Prostate gland (tissue), 2 donors: ENCODE measurements at places on chromosomes 5 and 9. TPM values are rescaled to one million over a fixed set of nuclear protein-coding genes. Genes with fewer than 3 reads are reported as not detected.

DNA sequence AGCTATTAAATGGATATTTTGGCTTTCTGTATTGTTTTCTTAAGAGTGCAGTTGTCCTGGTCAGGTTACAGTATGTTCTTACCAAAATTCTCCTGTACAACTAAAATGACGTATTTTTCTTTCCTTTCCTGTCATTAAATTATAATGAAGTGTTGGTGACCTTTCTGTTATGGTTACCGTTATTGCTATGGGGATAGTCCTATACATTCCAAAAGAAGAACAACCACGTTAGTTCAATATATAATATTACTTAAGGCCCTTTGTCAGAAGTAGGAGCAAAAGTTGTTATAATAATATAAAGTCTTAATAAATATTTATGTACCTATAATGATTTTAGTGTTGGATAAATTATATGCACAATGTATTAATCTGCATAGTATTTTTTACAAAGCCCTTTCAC lies 82.4 kb upstream of the NREP start:
- DNase-seq = no peak
- no peaks in the 10 kb centered on the region for H3K4me1 ChIP-seq
- H3K27me3 ChIP-seq = no peaks in the 10 kb centered on the region
- H3K27ac ChIP-seq = no peak overlapping the region
- H3K4me3 ChIP-seq = no peak overlapping the region
- H3K36me3 ChIP-seq = no peaks in the 10 kb centered on the region

ARSB gene
- total RNA-seq = 14.9 TPM

SPATA31C1 gene
- total RNA-seq = 0.97 TPM

ALDH1A1 gene
- 427 TPM for total RNA-seq

- H3K4me1 ChIP-seq = no peaks in the 10 kb centered on the region
- no peaks in the 10 kb centered on the region for H3K27me3 ChIP-seq
- DNase-seq = no peak
- H3K36me3 ChIP-seq = no peaks in the 10 kb centered on the region
Observed at GRCh38 chr9:4547016-4547415, 56.7 kb downstream of the SLC1A1 start.

DNA sequence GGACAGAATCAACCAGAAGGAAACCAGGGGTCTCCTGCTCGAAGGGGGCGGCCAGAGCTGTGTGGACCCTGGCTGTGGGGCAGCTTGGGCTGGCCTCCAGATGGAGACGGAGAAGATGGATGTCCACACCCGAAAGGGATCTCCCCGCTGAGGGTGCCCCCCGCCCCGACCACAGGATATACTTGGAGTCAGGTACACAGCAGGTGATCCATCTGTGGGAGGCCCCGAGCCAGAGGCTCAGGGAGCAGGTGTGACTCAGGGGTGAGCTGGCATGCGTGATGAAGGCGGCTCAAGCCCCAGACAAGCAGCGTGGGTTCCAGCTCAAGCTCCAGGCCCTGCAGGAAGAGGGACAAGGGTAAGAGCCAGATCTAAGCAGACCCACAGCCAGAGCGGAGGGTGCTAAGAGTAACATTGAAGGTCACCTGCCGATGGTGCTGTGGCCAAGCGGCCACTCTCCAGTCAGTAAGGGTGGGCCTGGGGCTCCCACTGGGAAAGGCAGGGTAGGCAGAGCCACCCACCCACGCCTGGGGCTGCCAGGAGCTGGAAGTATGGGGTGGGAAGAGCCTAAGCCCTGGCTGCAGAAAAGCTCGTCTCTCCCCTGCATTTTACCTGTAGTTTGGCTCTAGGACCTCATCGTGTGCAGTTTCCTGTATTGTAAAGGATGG lies 30.6 kb upstream of the MVB12B start:
- no peaks in the 10 kb centered on the region for H3K4me1 ChIP-seq
- DNase-seq = no peak
- H3K4me3 ChIP-seq = no peak overlapping the region
- no peaks in the 10 kb centered on the region for H3K36me3 ChIP-seq

PLAC8L1 gene
- not detected for total RNA-seq

GRCh38 chr5:139795074-139796001 lies at the start of gene PSD2:
Gene PSD2, plus strand, starts transcription at chr5:139795808. Its CDS starts 13,633 bp downstream, at chr5:139809441.
- no peak within 1 kb of the TSS for H3K27ac ChIP-seq
- H3K27me3 ChIP-seq = peaks cover 3% of the 10 kb centered on the region
- H3K4me3 ChIP-seq = peak within 1 kb of the TSS; percentile 41
- no peaks in the 10 kb centered on the region for H3K4me1 ChIP-seq

ANKRD34B gene
- total RNA-seq = 0.18 TPM

DNA sequence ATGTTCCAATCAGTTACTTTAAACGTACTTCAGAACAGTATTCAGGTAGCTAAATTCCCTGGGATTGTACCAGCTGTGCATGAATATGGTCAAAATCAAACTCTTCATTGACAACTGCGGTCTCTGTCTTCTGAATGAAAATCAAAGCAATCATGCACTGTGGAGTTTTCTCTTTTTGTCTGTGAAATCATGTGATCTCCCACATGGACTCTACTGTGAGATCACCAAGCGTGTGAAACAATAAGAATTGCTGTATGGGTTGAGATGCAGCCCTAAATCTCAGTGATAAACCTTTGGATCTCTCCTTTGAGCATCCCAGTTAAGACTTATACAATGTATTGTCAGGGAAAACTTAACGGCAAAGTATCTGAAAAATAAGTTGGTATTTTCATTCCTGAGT lies 6.1 kb downstream of the NRG2 start:
- H3K4me1 ChIP-seq = no peaks in the 10 kb centered on the region
- DNase-seq = no peak
- no peak overlapping the region for H3K27ac ChIP-seq
- H3K4me3 ChIP-seq = no peak overlapping the region
